T-helper 17 cell (primary cell): ENCODE measurements at places on chromosomes 3 and 15.

DNA sequence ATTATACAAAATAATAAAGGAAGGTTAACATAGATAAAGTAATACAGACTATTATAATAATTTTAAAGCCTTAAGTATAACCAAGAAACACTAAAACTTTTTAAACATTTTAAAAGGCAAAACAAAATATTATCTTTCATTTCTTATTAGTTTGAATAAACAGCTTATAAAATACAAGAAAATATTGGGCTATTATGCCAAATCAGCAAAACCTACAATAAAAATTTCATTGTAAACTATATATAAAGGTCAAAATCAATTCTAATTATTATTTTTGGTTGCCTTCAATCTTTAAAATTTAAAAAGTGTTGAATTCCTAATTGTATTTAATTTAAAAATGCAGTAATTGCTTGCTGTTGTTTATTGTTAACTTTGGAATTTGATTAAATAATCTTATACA, 430.0 kb downstream of the ROBO1 start:
- no peak for DNase-seq

GRCh38 chr3:90095811-90096210, 988.4 kb downstream of the EPHA3 start:
- no peak for DNase-seq

DNA sequence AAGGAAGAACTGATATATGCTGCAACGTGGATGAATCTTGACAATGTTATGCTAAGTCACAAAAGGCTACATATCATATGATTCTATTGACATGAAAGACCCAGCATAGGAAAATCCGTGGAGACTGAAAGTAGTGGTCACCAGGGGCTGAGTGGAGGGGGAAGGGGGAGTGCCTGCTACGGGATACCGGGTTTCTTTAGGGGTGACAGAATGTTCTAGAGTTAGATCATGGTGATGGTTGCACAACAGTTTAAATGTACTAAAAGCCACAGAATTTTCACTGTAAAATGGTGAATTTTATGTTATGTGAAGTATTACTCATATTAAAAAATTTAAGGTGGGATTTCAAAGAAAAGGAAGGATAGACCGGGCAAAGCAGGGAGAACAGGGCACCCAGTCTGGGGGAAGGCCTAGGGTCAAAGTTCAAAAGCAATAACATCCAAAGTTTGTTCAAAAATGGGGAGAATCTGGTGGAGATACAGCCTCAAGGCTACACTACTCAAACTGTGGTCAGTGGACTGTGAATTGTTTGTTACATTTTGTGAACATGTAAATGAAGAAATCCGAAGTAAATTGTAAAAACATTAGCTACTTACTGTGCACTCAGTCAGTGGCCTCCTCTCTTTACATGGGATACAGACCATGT, 74.2 kb upstream of the FNDC3B start:
- DNase-seq: no peak

- DNase-seq: no peak
Observed at GRCh38 chr3:111609700-111610099, 14.6 kb upstream of the ZBED2 start.

- no peak for DNase-seq
Observed at GRCh38 chr3:187544326-187544725, 125.9 kb downstream of the SST start.

DNA sequence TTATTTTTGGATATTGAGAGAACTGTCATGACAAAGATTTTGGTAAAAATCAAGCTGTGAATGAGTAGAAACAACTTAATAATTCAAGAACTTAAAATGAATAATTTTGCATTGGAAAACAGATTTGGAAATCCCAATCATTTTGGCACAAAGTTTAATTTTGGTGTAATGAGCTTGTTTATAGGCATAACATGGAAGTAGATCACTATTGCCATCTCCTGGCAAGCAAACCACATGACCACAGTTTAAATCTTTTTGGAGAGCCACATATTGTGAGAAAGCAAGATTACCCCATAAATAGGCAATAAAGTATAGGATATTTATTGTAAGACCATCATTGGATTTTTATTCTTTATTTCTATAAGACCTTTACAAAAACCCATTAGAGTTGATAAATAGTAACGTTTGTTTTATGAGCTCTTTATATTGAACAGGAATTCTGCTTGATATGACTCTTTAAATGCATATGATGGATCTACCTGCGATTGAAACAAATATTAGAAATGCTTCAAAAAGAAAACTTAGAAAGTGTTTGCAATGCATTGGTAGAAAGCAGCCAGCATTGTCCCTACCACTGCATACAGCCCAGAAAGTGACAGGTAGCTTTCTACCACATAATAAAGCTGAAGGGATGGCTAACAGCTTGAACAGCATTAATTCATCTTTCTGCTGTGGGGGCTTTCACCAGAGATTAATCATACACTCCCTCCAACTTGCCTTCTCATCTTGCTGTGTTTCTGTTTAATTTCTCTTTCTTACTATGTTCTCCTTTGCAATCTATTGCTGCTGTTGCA, 766.8 kb downstream of the TBL1XR1 start:
- DNase-seq: no peak

DNA sequence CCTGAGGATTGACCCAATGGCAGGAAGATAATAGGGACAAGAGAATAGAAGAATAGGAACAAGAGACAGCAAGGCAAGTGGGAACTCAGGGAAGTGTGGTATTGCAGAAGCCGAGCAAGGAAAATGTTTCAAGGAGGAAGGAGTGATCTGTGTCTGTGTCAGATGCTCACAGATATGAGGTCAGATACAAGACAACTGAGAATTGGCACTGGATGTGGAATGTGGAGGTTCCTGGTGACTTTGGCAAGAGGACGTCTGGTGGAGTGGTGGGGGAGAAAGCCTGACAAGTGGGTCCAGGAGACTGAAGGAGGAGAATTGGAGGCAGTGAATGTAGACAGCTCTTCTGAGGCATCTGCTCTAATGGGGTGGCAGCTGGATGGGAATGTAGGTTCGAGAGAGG, 24.1 kb downstream of the GYG1 start:
- no peak for DNase-seq

DNA sequence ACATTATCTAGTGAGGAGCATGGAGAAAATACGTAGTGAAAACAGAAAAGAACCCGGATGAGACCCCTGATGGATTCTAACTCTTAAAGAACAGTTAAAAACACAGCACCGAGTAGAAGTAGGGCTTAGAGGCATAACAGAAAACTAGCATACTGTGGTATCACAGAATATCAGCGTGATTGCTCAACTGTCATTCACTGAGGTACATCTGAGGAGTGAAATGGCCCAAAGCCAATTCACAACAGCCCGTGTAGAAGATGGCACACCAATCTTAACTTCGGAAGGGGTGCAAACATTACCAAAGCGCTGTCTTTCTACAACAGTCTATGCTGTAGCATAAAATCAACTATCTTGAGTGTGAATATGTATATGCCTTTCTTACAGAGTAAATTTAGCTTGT, 1.8 kb downstream of the CLASP2 start:
- DNase-seq: no peak

DNA sequence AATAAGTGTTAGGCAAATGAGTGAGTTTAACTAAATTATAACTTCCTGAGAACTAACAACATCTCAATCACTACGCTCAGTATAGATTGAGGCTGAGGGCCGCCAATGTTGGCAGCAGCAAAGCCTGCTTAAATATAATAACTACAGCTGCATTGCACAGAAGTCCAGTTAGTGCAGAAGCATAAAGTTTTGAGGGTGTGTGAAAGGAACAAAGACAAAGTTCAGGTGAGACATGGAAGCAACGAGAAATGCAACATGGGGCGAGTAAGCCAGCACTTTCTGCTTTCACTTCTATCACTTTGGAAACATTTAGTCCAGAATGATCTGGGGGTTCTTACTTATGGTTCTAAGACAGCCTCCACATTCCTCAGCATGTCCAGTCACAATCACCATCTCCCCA, 1052.3 kb upstream of the CFAP20DC start:
- DNase-seq: no peak

DNA sequence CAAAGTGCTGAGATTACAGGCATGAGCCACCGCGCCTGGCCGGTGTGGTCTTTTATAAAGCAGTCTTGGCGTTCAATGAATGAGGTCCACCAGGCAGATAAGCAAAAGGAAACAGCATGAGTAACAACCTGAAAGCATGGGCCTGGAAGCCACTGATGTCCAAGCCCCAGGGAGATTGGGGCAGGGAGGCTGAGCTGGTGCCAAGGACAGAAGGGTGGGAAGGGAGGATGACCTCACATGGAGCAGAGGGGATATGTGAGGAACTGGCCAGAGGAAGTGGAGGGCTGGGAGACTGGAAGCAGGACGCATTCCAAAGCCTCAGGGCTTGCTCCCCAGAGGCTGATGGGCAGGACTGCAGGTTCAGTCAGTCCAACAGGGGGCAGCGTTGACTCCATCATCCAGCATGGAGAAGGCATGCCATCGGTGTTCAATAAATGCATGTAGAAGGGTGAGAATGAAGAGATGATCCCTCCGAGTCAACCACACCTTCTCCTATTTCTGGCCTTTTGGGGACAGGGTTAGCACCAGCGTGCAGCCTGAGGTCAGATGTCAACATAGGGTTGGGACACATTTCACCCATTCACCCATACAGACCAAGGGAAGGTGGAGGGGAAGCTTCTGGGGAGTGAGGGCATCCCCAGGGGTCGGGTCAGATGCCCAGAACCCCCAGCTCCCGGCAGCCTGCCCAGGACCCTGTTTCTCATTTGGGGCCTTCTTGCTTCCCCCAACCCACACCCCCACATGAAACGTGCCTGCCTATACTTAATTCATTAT, 14.8 kb downstream of the MYL3 start:
- no peak for DNase-seq

GRCh38 chr3:178086144-178086825, 450.0 kb upstream of the KCNMB2 start:
- no peak for DNase-seq

- DNase-seq: no peak
Observed at GRCh38 chr3:49609815-49610214, 55.5 kb downstream of the BSN start.

DNA sequence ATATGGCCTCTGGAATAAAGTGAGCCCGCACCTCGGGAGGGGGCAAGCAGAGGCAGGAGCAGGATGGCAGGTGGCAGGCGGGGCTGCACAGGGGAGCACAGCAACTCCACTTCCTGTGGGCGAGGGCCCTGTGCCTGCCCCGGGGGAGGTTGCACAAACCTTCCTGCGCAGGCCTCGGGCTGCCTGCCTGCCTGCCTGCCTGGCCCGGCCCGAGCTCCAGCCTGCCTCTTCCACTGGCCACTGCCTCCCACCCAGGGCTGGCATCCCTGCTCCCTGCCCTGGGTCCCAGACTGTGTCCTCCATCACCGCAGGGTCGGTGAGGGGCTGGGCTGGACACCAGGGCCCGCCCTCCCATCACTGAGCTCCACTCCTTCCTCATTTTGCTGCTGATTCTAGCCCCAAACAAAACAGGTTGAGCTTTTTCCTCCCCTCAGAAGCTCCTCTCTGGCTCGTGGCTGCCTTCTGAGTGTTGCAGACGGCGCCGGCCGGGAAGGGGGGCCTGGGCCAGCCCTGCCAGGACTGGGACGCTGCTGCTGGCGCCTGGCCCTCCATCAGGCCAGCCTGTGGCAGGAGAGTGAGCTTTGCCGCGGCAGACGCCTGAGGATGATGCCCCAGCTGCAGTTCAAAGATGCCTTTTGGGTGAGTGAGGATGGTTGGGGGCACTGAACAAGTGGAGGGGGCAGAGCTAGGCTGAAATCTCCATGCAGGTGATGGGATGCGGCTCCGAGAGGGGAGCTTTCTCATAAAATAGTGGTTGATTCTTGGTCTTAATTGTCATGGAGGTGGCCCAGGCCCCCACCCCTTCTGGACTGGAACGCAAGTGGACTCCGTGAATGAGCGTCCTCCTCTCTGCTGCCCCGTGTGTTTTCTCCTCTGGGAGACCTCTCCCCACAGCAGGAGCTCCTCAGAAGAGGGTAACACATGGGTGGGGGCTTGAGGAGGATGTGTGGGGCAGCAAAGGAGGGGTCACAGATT, at the start of gene PSTPIP1:
Gene PSTPIP1, plus strand, starts transcription at position 156 of the 975 bp plus-strand sequence. Its CDS starts 448 bp downstream, at position 604.
- peak; percentile 54 for DNase-seq

GRCh38 chr15:41396111-41396510, 6.2 kb downstream of the NDUFAF1 start:
- DNase-seq: no peak

- no peak for DNase-seq
Observed at GRCh38 chr3:142418926-142419592, 28.8 kb downstream of the XRN1 start.

- DNase-seq: no peak
Observed at GRCh38 chr3:171419457-171419856, 40.7 kb downstream of the TNIK start.

DNA sequence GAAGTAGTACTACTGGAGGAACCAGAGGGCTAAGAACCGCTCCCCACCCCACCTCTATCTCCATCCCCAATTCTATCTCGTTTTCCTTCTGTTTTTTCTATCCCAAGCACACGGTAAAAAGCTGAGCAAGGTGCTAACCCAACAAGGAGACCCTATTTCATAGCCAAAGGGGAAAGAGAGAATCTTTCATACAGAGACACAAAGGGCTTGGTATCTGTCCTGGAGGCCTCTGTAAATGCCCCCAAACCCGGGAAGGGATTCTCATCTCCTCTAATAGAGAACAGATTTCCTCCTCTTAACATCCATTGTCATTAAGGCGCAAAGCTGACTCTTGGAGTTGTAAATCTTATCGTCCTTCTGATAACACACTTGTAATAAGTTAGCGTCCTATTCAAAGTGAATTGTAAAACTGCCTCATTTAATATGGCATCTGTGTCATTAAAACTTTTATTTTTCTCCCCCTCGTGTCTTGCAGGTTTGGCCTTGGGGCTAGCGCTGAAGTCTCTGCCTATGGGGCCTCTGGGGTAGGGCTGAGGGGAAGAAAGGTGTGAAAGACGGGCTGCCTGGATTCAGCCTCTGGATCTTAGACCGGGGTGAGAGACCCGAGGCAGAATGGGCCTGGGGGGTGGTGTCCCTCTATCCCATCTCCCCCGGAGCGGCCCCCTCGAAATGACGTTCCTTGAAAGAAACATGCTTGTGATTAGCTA, 12.1 kb downstream of the NR2F2 start:
- DNase-seq: no peak

DNA sequence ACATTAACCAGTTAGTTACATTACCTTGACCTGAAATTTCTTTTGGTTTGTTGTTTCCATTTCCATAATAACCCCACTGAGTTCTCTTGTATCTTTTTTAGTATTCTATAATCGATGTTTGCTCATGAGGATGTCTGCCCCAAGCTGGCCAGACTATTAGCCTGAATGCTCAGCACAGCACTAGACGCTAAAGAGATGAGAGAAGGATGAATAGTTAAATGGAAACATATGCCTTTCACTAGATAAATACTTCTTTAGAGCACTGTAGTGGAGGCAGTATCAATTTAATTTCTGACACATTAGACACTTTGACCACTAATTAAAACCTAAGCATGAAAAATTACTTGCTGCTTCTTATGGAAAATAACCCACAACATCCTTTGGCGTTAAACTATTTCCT, 654.9 kb upstream of the KCNMB2 start:
- DNase-seq: no peak
